CD4-positive, alpha-beta T cell treated with Interleukin-4 for 4 hours (primary cell): ENCODE measurements at places on chromosomes 7 and 10.

DNA sequence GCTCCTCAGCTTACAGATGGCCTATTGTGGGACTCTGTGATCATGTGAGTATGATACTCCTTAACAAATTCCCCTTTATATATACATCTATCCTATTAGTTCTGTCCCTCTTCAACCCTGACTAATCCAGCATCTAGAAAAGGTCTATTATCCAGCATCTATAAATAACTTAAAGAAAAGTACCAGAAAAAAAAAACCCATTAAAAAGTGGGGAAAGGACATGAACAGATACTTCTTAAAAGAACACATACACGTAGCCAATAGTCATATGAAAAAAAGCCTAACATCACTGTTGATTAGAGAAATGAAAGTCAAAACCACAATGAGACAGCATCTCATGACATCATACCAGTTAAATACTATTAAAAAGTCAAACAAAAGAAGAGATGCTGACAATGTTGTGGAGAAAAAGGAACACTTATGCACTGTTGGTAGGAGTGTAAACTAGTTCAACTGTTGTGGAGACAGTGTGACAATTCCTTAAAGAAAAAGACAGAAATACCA lies 549.5 kb upstream of the GRM3 start:
- no peak for DNase-seq

DNA sequence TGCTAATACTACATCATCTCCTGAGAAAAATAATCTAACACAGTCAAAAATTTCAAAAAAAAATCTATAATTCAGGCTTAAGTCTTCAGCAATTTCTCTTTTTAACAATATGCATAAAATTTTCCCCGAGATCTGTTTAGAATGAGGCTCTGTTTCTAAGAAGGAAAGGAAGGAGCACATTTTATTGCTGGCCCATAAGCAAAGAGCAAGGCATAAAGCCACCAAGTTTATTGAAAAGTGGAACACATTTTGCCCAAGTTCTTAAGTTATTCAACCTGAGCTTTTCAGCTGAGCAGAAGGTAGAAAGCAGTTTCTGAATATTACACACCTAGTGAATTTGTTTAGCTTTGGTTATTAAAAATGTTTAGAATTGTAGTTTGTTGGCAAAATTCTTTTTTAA lies 73.9 kb downstream of the AGMO start:
- no peak for DNase-seq

DNA sequence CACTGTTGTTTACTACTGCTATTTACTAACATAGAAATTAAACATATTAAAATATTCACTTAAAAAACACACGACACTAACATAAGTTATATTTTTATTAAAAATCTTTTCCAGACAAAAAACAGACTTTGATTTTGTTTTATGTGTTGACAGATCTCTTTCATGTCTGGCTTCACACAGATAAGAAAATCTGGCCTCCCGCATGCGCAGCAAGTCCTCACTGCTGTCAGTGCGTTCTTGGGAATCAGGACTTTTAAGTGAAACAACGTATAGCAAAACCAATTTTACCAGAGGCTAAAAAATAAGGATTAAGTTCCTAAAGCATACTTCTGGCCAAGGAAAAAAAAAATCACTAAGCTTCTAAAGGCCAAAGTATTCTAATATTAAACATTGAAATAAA lies 1.2 kb upstream of the IDI1 start:
- no peak for DNase-seq

DNA sequence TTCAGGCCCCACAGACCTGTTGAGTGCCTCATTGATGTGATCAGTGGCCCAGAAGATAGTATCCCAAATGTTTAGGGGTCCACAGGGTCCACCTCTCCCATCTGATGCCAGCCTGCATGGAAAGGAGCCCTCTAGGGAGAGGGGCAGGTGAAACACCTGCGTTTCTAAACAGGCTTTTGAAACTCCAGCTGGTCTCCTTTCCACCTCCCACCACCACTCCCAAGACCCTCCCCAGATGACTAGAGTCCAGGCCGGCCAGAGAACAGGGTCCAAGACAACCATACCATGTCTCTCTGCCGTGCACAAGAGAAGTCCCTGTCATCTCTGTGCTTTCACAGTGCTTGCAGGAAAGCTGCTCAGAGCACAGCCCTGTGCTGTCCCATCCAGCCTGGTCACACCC lies 105.0 kb upstream of the NANOS1 start:
- no peak for DNase-seq

- no peak for DNase-seq
These were observed 505.6 kb downstream of the HTR7 start for GRCh38 chr10:90352288-90352687.

- no peak for DNase-seq
These were observed at the start of gene HMX3 for GRCh38 chr10:123135415-123136141. TSS of gene HMX3 (plus strand) at chr10:123135970. CDS start at chr10:123136051, 81 bp downstream.

DNA sequence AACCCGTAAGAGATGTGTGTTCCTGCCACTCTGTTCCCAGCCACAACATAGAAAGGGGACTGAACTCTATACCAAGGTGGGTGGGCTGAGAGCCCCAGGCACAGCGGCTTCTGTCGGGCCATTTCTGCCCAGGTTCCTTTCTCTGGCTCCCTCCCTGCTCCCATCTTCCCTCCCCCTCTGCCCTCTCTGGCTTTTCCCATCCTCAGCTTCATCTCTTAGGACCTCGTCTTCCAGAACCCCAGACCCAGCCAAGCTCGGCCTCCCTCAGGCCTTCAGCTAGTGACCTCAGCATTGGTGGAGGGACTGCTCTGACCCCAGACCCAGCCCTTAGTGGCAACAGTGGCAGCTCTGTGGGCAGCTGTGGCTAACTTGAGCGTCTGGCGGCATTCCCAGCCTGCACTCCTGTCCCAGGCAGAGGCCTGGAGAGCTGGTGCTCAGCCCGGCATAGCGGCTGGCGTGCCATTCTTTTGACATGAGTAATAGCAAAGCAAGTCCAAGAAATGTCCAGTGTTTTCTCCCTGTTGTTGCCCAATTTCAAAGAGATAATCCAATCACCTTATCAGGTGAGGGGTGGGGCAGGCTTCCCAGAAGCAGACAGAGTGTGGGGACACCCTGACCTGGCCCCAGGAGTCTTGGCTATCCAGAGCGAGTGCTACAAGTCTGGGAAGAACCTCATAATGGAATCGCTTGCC lies 15.9 kb downstream of the PTPRE start:
- no peak for DNase-seq

DNA sequence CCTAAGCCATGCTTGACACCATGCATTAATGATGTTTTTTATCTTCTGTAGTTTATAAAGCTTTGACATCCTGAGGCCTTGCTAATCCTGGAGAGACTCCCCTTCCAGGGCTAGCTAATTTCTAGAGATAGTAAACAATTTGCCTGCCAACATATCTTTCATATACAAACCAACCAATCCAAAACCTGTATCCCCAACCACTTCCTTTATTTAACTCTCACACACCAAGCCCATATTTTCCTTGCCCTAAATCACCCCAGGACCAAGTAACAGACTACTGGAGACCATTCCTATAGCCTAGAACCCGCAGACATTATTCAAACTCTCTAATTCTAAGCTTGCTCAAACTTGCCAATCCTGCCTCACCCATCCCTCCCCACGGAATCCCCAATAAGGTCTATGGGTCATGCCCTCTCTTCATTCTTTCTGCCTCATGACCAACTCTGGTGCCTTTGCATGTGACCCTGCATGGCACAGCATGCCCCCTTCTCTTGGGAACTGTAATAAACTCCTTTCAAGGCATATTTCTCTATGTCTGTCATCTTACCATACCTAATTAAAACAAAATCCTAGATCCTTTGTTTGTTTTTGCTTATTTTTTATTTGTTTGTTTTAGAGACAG lies 116.6 kb upstream of the CACUL1 start:
- no peak for DNase-seq

GRCh38 chr10:77131214-77131613 lies 506.4 kb downstream of the KCNMA1 start:
- DNase-seq, result no peak

DNA sequence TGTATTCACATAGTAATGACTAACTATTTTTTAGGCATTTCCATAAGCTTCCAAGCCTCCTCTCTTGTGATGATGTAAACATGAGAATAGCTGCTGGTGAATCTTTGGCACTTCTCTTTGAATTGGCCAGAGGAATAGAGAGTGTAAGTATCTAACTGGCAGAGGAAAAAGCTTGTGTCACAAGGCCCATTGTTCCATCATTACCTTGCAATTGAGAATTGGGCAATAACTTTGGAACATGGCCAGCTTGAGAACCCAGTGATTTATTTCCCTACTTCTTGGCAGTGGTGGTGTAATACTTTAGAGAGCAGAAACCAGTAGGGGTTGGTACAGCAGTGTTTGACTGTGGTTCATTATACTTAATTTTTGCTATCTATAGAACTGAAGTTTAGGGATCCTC lies 12.0 kb downstream of the IFRD1 start:
- no peak for DNase-seq

- no peak for DNase-seq
These were observed 111.7 kb downstream of the PDGFA start for GRCh38 chr7:407721-408539.

DNA sequence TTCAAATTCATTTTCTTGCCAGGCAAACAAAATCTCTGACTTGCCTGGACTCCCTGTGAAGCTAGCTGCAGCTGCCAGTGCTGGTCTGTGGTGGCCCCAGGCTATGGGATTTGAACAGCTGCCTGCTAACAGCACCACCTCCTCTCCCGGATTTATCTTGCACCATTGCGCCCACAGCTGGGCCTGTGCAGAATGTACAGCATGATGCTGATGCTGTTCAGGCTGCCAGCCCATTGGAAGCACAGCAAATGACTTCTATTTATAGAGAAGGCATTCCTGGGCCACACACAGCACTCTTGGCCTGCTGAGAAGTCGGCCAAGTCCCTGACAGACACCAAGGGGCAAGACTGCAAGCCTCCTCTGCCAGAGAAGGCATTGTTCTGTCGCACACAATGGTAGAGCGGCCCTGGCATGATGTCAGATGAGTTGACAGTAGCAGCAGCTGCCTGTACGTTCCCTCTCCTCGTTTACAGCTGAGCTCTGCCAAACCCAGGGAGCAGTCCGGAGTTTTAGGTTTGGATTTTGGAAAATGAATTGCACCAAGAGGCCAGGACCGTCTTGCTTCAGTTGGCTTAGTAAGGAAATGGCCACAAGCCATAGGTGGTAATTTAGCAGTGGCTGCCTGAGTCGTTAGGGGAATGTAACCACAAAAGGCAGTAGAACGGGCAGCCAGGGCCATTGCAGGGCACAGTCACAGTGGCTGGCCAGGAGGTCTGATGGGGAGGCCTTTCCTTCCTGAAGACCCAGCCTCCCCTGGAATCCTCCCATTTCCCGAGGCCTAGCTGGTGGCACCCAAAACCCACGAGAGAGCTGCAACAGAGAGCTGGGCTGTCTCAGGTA lies 38.5 kb downstream of the MTURN start:
- DNase-seq, result no peak

GRCh38 chr7:101586078-101586905 lies 42.8 kb downstream of the MYL10 start:
- no peak for DNase-seq

DNA sequence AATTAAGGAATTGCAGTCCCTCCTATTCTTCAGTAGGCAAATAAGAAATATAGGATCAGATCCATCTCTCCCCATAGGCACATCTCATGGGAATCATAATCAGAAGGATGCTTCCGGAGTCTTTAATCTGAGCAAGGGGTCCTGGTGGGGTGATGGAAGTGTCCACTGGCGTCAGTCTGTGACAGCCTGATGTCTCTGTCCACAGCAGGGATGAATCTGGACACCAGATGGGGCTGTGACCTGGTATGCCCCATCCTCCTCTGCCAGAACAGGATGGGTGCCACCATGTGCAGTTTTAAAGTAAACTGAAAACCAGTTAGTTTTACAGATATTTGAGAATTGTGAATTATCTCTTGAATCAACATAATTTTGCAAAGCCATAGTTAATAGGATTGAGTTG lies 148.7 kb downstream of the C1GALT1 start:
- DNase-seq, result no peak

- DNase-seq, result no peak
These were observed 22.3 kb downstream of the MCM10 start for GRCh38 chr10:13183625-13184024.

- no peak for DNase-seq
These were observed 14.1 kb upstream of the BTBD16 start for GRCh38 chr10:122257041-122257440.

- no peak for DNase-seq
These were observed 1205.2 kb upstream of the AUTS2 start for GRCh38 chr7:68393051-68393450.

GRCh38 chr7:2029936-2030335 lies 202.8 kb downstream of the MAD1L1 start:
- DNase-seq, result no peak

DNA sequence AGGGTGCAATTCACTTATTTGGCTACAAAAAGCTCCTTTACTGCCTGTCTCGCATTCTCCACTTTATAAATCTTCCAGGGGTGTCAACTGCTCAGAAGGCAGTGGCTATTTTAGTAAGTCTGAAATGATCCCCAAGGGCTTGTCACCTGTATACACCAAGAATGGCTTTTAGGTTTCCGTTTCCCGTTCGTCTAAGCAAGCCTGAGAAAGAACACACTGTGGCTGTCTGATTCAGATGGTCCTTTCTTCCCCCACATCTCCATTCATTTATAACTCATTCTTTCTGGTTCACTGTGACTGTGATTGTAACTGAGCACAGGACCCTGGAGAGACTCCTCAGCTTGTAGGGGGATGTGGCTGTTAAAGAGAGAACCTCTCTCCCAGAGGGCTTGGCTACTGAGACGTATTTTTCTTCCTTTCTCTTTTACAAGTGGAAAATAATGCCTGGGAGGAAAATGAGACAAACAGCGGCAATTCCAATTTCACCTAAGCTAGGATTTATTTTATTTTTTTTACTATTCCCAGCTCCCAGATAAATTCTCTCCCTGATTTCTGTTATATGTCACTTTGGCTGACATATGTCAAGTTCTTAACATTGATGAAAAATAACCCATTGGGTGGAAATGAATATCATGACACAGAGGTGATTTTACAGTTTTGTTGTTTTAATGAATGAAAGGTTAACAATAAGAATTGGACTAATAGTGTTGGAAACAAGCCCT lies 129.3 kb downstream of the FAM107B start:
- no peak for DNase-seq
